ENCODE measurements at places on chromosomes 5 and 9.

DNA sequence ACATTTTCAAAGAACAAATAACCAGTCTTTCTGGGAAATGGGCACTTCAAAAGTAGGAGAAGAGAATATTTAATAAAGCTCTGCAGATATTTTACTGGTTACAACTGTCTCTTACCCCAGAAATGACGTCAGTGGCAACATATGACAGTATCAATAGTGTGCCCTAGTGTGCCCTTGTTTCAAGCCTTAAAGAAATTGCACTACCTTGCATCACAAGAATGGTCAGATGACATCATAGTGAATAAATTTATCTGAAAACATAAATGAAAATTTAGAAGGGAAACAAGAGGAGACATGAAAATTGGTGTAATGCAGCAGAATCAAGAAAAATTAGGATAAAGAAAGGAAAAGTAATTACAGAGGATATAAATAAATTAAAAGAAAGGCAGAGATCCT, 176.7 kb downstream of the GNAQ start:
- DNase-seq = no peak

DNA sequence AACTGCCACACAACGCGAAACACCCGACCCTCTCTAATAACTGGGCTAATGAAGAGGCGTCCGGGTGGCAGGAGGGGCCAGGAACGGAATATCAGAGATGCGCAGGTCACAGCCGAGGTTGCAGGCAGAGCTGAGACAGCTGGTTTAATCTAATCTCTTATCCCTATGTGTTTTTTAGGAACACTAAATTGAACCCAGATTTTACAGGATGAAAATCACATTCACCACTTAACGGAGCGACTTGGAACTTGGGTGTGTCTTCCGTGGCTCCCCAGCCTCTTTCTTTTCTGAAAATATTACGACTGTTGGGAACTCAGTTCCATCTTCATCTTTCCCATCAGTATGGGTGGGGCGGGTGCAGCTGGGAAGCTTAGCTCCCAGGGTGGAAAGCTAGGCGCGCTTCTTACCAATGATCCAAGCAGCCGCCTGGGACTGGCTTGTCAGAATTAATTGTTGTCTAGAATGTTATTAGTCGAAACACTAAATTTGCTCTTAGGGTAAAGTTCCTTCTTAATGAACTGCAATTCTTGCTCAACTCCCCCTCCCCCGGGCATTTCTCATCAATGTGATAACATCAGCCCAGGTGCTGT, 92.5 kb downstream of the IRX2 start:
- no peak for DNase-seq

DNA sequence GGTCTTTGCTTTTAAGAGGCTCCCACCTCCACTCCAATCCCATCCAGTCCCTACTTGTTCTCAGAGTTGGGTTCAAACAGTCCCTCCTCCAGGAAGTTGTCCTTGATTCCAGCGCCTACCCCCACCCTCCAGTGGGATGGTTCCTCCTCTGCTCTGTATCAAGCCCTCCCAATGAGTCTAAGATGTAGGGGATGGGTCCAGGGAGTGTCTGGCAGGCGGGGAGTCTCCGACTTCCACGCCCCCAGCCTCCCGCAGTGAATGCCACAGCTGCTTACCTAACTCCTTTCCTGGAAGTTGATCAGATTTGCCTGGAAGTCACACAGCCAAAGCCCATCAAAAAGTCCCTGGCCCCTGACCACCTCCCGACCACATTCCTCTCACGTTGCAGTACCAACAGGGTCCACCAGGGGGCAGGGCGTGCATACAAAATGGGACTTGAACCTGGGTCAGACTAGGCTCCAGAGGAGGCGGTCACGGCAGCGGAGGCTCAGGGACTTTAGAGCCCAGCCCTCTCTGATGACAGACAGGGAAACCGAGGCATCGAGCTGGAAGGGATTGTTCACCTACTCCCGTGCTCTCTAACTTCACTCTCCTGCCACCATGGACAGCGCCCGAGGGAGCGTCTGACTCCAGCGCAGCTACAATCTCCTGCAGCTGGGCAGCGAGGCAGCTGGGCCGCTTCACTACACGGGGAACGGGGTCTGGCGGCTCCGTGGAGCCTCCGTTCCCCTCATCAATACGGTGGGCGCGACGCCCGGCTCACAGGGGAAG, 25.0 kb upstream of the TDRD7 start:
- no peak for DNase-seq

DNA sequence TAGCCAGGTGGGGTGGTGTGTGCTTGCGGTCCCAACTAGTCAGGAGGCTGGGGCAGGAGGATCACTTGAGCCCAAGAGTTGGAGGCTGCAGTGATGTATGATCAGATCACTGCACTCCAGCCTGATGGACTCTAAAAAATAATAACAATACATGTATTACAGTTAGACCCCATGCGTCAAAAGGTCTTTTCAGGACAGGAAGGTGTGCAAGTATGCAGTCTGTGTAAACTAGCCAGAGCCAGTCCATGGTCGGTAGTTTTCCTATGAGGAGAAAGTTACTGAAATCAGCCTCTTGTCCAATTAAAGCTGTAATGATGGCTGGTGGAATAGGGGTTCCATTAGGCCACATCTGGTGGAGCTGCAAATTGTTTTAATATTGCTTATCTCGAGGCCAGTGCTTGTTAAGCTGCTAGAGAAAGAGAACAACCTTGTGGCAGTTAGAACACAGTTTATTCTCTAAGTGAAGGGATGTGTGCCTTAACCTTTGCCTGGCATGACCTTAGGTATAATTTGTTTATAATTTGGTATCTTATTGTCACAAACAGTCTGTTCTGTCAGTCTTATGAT, 1.5 kb upstream of the STOM start:
- no peak for DNase-seq

DNA sequence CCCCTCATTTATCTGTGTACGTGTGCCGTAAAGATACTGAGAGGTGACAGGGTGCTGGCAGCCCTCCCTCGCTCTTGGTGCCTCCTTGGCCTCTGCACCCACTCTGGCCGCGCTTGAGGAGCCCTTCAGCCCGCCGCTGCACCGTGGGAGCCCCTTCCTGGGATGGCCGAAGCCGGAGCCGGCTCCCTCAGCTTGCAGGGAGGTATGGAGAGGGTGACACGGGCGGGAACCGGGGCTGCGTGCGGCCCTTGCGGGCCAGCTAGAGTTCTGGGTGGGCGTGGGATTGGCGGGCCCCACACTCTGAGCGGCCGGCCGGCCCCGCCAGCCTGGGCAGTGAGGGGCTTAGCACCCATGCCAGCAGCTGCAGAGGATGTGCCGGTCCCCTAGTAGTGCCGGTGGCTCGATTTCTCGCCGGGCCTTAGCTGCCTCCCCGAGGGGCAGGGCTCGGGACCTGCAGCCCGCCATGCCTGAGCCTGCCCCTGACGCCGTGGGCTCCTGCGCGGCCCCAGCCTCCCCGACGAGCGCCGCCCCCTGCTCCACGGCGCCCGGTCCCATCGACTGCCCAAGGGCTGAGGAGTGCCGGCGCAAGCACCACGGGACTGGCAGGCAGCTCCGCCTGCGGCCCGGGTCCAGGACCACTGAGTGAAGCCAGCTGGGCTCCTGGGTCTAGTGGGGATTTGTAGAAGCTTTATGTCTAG, 21.6 kb downstream of the NKX2-5 start:
- no peak for DNase-seq

DNA sequence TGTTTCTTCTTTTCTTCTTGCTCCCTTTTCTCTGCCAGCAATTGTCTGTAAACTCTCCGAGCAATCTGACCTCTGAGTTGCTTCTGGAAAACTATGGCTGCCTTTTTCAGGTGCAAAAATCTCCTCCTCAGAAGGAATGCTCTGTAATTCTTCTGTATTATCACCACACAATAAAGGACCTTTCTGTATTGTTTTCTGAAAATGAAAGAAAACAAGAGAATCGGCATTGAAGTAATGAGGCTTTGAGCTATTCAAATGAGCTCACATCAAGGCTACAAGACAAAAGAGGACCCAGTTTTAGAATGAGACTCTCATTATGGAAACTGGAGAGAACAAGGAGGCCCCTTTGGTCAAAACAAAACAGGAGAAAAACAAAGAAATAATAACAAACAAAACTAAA, 86.2 kb upstream of the RETREG1 start:
- no peak for DNase-seq

DNA sequence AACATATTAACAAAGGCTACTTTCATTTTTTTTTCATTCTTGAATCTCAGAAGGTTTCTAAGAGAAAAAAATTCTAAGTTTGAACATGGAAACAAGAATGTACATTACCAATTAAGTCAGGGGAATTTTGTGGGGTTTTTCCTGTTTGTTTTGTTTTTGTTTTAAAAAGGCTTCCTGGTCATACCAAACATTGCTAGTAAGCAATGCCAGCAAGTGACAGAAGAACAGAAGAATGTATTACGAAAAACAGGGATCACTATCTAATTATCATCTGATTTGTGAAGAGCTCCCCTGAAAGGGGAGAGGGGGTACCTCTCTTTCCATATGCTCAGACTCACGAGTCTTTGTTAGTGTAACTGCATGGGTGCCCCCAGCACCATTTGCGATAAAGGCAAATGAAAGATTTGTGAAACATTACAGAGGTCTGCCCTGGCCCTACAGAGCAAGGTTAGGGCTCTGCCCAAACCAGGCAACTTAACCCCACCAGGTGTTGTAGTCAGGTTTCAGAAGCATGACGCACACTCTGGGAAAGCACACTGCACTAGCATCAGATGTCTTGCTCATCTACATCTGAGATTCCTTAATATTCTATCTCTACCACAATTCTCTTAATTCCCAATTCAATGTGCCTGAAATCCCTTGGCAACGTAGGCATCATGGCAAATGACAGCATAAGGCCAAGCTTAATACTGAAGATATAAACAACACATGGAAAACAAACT, 268.2 kb downstream of the MLLT3 start:
- DNase-seq = no peak

DNA sequence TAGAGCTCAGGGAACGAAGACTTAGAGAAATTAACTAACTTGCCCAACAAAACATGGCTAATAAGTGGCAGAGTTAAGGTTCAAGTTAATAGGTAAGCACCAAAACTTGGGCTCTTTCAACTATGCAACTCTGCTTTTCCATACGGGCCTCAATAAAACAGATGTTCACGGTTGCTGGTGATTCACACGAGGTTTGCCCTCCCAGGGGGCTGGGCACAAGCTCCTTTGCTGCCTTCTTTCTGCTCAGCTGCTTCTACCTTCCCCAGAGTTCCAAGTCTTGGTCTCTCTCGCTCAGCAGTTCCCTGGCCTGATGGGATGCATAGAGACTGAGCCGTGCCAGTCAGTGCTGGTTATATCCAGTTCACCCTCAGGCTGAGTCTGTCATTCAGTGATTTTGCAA, 217.9 kb downstream of the SREK1 start:
- DNase-seq = no peak

- no peak for DNase-seq
Observed at GRCh38 chr5:180083529-180084060, 12.0 kb upstream of the RNF130 start.

GRCh38 chr5:120072068-120072761, 391.9 kb upstream of the PRR16 start:
- no peak for DNase-seq

DNA sequence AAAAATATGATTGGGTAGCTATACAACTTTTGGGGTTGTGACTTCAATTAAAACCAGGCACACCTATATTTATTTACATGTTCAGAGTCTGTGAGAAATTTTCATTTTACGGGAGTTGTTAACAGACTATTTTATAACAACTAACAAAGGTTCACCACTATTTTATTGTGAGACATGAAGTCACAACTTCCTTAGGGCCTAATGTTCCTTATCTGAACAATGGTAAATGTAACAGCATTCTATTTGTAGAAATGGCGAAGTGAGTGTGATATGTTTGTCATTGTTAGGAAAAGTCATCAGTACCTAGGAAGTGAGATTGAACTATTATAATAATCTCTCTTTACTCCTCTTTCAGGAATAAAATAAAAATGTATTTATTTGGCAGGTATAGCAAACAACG, 67.4 kb downstream of the CSNK1G3 start:
- DNase-seq = no peak

All from AG04449 (cell line).